COLO829 (cell line): ENCODE measurements at places on chromosomes 12 and 14.

GRCh38 chr12:27864521-27864920 lies 84.5 kb upstream of the MANSC4 start:
- no peak for DNase-seq

DNA sequence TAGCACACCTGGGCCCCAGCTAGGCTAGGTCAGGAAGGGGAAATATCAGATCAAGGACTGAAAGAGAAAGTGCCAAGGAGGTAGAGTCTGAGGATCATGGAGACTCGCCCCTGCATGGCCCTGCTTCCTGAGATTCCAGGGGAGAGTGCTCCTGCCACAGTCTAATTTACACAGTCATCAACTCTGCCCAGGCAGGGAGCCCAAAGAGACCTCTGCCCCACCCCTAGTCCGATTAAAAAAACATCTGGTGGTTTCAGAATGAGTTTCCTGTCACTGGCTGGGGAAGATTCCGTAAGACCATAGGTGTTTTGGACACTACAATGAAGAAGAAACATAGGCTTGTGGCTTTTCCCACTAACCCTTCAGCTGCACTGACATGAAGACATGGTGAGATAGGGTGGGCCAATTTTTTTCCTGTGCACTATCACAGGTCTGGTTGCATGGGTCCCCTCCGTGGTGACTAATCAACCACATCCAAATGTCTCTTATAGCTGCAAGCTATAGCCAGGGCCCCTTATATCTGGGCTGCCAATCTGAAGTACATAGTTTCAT lies 31.5 kb upstream of the GZMB start:
- DNase-seq = no peak

- peak; percentile 90 for DNase-seq
These were observed at the start of gene SMARCC2 for GRCh38 chr12:56189099-56189917. SMARCC2 (minus strand) TSS chr12:56189483; CDS start chr12:56189461, 22 bp downstream.

GRCh38 chr12:96670334-96670899 lies 181.0 kb downstream of the CFAP54 start:
- no peak for DNase-seq

GRCh38 chr14:77098529-77099353 lies 683 bp downstream of the CIPC start:
- no peak for DNase-seq

GRCh38 chr14:56694609-56695008 lies 115.0 kb downstream of the TMEM260 start:
- no peak for DNase-seq

DNA sequence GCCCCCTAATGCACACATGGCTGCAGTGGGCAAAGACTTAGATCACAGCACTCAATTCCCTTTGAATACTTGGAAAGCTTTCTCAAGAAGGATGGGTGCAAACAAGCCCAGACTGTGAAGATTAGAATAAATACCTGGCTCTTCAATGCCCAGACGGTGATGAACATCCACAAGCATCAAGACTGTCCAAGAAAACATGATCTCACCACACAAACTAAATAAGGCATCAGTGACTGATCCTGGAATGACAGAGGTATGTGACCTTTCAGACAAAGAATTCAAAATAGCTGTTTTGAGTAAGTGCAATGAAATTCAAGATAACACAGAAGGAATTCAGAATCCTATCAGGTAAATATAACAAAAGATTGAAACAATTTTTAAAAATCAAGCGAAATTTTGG lies 43.8 kb upstream of the ZDHHC17 start:
- DNase-seq = no peak

DNA sequence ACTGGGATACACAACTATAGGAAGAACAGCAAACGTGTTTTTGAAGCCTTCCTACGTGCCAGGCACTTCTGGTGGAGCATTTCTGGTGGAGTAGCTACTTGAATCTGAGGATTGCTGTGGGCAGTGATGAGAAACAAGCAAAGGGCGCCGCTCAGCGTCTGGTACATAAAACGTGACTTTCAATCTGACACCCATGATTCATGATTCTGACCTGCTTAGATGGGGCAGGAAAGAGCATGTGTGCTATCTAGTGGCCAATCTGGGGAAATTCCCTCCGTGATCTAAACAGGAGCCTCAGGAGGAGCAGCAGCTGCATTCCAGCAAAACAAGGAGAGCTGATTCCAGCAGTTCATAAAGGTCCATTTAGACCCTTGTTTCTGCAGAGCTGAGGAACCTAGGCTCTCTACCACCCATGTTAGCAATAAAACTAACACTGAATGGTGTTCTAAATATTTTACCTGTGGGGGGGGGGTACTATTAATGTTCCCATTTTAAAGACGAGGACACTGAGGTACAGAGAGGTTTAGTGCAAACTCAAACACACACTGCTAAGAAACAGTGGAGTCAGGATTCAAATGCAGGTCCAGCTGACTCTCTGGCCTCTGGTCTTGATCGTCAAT lies 37.8 kb downstream of the PAH start:
- DNase-seq = peak; percentile 66

GRCh38 chr14:96072746-96073145 lies 33.6 kb downstream of the C14orf132 start:
- DNase-seq = peak; percentile 63

DNA sequence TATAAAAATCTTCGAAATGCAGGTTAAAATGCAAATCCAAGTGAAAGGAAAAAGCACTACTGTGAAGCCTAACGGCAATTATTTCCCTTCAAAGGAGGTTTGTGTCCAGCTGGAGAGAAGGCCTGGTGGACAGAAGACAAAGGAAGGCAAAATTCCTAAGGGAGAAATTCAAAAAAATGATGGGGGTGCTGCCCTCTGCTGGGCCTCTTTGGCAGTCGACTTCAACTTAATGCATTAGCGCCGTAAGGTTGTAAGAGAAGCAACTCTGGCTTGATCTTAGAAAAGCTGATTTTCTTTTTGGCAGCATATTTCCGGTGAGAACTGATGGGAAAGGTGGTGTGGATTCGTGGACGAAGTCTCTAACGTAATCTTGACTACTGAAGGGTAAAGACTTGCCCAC lies 34.3 kb upstream of the CHFR start:
- DNase-seq = no peak

DNA sequence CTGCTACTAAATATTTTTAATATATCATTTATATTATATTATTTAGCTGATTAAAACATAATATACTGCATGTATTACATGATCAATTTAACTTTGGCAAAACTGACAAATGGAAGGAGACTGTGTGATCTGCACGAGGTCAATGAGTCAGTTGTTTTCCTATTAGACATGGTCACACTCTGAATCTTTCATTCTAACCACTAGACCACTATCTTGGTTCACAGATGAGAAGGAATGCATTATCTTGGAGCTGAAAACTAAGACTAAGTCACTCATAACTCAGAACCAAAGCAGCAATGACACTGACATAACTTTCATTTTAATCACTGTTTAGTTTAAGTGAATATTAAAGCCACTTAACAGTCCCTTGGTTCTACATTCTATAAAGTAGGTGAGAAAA lies 37.4 kb downstream of the GNPTAB start:
- peak; percentile 89 for DNase-seq

DNA sequence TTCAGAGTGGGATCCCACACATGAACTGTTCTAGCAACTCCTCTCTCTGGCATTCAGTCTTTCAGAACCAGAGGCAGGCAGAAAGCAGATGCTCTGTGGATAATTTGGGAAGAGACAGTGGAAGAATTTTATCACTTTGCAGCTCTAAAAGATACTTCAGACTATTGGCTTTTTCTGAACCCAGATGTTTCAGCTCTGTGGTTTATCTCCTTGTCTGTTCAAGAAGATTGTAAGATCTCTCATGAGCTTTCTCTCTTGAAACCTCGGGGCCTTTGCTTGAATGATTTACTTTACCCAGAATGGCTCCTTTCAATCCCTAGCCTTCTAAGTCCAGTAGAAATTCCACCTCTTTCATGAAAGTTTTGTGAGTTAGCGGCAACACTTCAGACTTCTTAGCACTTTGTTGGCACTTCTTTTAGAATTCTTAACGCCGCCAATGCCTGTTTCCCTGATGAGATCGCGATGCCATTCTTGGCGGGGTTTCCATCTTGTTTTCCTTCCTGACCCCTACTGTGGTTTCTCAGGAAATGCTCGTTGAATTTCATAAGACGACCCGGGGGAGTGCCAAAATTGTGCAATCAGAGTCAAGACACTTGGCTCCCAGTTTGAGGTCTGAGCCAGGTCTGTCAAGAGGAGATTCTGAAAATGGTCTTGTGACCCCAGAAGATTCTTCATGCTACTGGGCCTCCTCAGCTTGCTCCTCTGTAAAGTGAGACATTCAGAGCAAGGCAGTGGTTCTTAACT lies 107.0 kb upstream of the PRICKLE1 start:
- DNase-seq = no peak

DNA sequence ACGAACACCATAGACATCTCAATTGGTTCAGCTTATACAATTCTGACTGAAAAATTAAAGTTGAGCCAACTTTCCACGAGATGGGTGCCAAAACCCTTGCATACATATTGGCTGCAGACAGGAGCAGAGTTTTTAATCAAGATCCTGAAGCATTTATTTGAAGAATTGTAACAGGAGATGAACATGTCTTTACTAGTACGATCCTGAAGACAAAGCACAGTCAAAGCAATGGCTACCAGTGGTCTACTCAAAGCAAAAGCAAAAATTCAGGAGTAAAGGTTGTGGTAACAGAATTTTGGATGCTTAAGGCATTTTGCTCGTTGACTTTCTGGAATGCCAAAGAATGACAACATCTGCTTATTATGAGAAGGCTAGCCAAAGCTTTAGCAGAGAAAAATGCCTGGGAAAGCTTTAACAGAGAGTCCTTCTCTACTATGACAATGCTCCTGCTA lies 20.7 kb downstream of the ZDHHC17 start:
- DNase-seq = no peak

DNA sequence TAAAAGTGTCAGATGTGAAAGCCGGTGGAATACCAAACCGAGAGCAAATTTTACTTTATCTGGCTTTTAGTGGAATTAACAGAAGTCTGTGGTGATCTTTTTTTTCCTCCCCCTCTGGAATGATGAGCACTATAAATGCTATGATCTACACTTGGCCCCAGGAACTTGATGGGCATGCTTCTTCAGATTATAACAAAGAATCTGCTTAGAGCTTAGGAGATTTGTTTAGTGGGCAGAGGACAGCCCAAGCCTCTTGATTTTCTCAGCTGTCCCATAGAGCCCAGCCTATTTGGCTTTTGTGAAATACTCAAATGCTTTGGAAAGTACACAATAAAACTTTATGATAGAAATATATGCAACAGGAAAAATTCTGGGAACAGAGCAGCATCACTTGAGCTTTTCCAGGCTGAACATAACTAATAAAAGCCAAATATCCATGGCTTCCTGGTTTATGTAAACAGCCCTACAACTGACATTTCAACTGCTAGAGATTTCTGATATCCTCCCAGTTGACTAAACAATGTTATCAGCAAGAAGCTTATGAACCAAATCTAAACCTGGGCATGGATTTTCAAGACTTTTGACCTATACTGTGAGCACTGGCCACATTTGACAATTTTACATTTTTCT lies 149.6 kb downstream of the PLXNC1 start:
- DNase-seq = no peak

DNA sequence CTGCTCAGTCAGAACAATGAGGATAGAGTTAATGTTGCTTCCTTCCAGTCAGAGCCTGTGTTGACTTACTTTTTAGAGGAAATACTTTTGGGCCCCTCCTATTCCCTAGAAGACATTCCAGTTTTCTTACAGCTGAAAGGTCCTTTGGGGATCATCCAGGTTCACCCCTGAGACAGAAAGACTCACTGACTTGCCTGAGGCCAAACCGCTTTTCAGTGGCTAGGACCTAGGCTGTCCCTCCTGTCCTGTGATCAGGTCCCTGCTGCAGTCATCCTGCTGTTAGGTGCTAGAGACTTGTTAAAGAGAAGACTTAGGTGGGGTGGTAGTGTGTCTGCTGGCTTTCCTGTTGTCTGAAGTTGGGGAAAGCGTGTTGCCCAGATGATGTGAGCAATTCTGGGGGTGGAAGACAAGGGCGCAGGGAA lies 39.6 kb downstream of the SUSD6 start:
- DNase-seq = no peak

- DNase-seq = no peak
These were observed 24.0 kb downstream of the TMEM132C start for GRCh38 chr12:128290938-128291337.

DNA sequence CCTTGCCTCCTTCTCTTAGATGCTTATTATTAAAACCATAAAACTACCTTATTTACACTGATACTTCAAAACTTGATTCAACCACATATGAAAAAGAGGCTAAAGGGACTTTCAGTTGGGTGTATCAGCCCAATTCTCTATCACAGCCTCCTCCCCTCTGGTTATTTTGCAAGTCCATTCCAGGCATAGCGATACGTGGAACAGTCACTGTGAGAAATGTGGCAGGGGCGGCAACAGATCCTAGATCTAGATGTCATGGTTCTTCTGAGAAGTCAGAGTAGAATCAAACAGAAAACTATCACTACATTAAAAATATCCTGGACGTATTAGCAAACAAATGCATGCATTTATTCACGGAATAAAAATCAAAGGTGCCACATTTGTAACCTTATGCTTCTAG lies 83.2 kb downstream of the RALGAPA1 start:
- no peak for DNase-seq

- no peak for DNase-seq
These were observed 29.2 kb upstream of the TSPAN9 start for GRCh38 chr12:3047961-3048360.

- DNase-seq = no peak
These were observed 40.9 kb downstream of the CDK17 start for GRCh38 chr12:96359328-96359727.

- DNase-seq = no peak
These were observed 320.2 kb upstream of the OR4E1 start for GRCh38 chr14:21993837-21994236.

GRCh38 chr12:57430112-57430930 lies 522 bp downstream of the R3HDM2 start:
- DNase-seq = peak; percentile 22

GRCh38 chr14:57492859-57493258 lies 798 bp downstream of the CCDC198 start:
- no peak for DNase-seq

- DNase-seq = no peak
These were observed 23.2 kb upstream of the SERPINA1 start for GRCh38 chr14:94411638-94412037.

GRCh38 chr12:101863981-101864380 lies 13.4 kb upstream of the DRAM1 start:
- no peak for DNase-seq

GRCh38 chr12:130186651-130187268 lies 24.5 kb downstream of the FZD10 start:
- DNase-seq = no peak

- no peak for DNase-seq
These were observed 17.5 kb downstream of the XRCC3 start for GRCh38 chr14:103697603-103698379.

- DNase-seq = no peak
These were observed 36.6 kb upstream of the CIT start for GRCh38 chr12:119913536-119914330.

- no peak for DNase-seq
These were observed 618 bp upstream of the PGAM5 start for GRCh38 chr12:132710043-132710404.

DNA sequence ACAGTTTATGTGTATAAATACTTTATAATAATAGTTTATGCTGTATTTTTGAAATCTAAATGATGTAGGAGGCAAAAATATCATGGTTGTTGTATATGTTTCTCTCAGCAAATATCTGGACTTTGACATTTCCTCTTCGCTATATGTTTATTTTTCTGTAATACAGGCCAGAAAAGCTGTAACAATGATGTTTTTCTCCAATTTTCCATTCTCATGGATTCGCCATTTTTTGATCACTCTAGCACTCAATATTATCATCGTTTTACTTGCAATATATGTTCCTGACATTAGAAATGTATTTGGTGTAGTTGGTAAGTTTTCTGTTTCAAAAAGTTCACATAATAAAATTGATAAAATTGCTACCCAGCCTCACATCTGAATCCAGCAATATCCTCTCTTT lies 70.6 kb downstream of the SLC38A6 start:
- no peak for DNase-seq

- no peak for DNase-seq
These were observed 391.3 kb downstream of the FLRT2 start for GRCh38 chr14:85921241-85921640.
